Stimulated activated CD4-positive, alpha-beta T cell treated with anti-CD3 and anti-CD28 coated beads, Interleukin-12 subunit alpha, Interleukin-12 subunit beta, amount 100 ng/mL, for 24 hours (primary cell): ENCODE measurements at places on chromosomes 7 and 10.

DNA sequence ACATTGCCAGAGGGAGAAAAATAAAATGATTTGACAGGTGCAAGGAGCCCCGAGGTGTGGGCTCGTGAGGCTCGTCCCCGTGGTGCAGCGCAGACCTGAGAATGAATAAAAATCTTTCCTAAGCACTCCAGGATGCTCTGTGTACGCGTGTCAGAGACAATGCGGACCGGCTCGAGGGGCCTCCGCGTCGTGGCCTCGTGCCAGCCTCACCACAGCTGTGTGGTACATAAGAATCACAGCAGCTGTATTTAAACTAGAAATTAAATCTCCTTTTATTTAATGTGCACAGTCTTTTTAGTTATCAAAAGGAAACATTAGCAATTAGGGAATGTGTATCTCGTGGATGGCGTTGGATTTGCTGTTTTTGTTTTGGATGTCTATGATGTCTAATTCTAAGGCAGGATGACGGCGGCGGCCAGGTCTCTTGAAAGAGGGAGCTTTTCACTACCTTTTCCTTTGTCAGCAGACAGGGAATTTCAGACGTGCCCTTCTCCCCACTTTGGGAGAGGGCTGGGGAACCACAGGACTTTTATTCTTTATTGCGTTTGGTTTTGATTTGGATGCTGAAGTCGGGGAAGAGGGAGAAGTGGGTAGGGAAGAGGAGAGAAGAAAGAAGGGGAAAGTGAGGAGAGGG, 365.3 kb upstream of the SHH start:
- DNase-seq: no peak

DNA sequence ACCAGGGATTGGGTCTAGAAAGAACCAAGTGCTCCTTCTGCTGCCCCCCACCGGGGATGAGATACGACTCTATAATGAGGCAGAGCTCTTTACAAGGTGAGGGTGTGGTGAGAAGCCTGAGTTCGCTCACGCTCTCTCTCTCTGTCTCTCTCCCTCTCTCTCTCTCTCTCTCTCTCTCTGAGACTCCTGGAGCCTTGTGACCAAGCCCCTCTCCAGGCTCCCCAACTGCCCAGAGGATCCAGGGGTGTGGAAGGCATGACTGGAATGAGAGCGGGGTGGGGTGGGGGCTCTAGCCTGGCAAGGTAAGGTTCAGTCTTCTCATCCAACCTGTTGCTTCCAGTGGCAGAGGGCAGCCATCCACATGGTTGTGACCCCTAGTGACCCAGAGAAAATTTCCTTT, 3.1 kb upstream of the PTF1A start:
- no peak for DNase-seq

GRCh38 chr10:96576277-96576980, 10.4 kb downstream of the TM9SF3 start:
- DNase-seq: no peak

GRCh38 chr10:72883861-72884260, 9.7 kb upstream of the OIT3 start:
- no peak for DNase-seq

DNA sequence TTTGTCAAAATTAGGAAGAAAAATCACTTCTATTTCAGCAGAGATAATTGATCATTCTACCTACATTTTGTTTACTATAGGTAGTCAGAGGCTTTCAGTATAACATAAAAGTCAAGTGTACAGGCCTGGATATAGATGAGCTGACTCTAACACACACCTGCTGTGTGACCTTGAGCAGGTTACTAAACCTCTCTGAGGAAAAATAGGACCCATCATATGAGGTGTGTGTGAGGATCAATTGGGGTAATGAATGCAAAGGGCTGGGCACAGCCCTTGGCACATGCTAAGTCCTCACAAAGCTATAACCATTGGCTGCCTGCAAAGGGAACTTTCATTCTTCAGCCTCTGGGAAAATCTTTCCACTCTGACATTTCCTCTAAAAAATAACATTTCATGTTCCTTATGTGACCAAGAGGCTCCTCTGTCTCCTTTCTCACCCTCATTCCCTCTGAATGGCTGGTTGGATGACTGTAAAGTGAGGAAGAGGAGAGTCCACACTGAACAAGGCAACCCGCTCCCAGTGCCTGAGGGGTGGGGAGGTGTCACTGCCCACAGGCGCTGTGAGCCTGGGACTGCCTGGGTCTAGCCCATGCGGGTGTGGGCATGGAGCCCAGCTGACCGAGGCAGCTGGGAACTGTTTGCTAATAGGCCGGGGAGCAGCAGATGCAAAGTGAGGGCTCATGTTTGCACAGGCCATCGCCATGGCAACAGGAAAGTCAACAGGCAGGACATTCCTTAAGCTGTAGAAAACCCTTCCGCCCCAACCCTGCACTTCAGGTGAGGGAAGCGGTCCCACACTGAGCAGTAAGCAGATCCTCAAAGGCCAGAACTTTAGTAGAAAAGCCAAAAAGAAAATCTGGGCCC, 36.8 kb downstream of the MYOF start:
- DNase-seq: no peak

DNA sequence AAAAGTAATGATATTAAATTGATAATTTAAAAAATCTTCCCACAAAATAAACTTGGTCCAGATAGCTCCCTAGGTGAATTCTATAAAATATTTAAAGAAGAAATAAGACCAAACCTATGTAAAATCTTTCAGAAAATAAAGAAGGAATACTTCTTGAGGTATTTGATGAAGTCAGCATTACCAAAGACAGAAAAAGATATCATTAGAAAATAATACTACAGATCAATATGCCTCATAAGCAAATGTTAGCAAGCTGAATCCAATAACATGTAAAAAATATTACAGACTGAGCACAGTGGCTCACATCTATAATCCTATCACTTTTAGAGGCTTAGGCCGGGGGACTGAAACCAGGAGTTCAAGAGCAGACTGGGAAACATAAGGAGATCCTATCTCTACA, 30.0 kb downstream of the TMEM26 start:
- no peak for DNase-seq

DNA sequence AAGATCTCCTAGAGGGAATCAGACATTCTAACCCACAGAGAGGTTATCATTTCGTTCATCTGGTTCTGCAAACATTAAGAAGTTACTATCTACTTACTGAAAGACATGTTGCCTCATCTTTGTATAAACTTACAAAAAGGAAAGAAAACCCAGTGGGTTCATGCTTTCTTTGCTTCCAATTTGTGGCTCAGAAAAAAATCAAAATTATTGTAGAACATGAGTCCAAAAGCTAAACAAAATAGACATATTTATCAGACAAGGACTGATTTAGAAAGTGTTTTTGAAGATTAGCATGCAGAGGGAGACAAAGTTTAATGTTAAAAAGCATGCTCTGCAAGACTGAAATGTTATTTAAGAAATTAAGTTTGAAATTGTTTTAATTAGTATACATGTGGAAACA, 123.1 kb downstream of the MBL2 start:
- no peak for DNase-seq

- DNase-seq: no peak
These were observed 61.3 kb downstream of the DNAH11 start for GRCh38 chr7:21603972-21604749.

DNA sequence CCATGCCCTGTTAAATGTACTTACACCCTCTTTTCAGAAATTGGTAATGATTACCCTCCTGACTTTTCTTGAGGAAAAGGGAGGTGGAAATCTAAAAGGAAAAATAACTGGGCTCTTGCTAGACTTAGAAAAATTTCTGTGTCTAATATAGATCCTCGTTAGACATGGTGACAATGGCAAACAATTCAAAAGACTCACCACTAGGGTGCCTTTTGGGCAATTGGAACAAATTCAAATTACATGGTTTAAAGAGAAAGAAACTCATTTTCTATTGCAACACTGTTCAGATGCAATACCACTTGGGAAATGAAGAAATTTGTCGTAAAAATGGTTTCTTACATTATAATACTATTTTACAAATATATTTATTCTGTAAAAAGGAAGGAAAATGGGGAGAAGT, 950.1 kb downstream of the GRM8 start:
- no peak for DNase-seq

- DNase-seq: no peak
These were observed 4.7 kb upstream of the HGF start for GRCh38 chr7:81774551-81774950.

- no peak for DNase-seq
These were observed 148.1 kb upstream of the ZNF92 start for GRCh38 chr7:65225422-65226006.

DNA sequence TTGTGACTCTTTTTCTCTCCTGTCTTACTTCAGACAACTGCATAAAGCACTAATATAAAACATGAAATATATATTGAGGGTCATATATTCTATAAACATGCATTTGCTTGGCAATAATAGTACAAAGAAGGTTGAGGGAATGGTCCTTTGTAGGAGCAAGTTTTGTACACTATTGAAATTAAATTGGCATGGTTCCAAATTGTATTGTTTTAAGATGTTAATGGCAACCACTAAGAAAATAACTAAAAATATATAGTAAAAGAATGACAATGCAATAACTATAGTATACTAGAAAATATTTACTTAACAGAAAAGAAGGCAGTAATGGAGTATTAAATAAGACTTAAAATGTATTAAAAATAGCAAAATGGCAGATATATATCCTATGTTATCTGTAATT, 33.7 kb upstream of the KAT6B start:
- no peak for DNase-seq

GRCh38 chr7:5870311-5870710, 10.3 kb upstream of the OCM start:
- DNase-seq: no peak

DNA sequence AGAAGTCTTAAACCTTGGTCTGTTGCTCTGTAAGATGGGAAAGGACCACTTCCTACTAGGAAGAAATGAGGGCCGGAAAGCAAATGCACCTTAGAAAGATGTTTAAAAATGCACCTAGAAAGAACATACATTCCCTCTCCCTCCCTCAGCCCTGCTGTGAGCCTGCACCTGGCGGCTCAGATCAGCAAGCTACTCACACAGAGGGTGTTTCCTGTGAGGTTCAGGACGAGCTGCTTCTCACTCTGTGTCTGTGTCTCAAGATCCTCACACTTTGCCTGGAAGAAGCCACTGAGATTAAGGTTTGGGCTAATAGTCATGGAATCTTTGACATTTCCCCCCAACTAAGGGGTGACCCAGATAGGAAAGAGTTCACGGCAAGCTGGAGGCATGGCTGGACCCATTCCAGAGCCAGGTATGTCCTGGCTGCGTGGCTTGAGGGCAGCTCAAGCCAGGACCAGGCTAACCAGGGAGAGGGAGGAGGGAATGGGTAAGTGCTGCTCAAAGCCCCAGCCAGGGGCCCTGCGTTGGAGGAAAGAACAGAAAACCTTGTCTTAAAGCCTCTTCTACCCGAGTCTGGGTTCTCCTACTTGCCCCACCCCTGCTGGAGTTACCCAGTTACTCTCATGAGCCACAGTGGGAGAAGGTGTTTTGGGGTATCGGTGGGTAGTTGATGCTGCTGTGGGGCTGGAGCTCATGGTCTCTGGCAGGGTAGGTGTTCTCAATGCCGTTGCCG, 47.5 kb downstream of the PODXL start:
- no peak for DNase-seq

- DNase-seq: no peak
These were observed 146.3 kb upstream of the GPR26 start for GRCh38 chr10:123519861-123520260.

- no peak for DNase-seq
These were observed 97.0 kb downstream of the MICALL2 start for GRCh38 chr7:1362301-1362700.

GRCh38 chr7:4058158-4058557, 623.9 kb upstream of the FOXK1 start:
- no peak for DNase-seq

- DNase-seq: no peak
These were observed 809 bp downstream of the HOXA9 start for GRCh38 chr7:27164367-27165088.

DNA sequence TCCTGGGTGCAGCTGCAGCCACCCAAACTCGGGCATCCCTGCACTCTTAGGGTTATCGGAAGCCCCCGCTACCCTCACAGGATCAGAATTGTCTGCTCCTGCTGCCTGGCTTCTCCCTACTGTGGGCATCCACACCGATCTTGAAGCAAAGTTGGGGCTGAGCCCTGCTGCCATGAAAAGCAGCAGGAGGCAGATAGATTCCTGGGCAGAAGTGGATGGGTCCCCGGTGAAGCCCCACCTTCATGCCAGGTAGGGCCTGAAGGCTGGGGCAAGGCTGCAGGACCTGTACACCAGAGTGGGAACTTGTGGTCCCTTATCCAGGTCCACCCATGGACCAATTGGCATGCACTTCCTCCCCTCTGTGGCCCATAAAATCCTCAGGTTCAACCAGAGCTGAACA, 922.6 kb upstream of the KCND2 start:
- no peak for DNase-seq

GRCh38 chr10:114329634-114330365, 74.5 kb downstream of the AFAP1L2 start:
- DNase-seq: no peak

DNA sequence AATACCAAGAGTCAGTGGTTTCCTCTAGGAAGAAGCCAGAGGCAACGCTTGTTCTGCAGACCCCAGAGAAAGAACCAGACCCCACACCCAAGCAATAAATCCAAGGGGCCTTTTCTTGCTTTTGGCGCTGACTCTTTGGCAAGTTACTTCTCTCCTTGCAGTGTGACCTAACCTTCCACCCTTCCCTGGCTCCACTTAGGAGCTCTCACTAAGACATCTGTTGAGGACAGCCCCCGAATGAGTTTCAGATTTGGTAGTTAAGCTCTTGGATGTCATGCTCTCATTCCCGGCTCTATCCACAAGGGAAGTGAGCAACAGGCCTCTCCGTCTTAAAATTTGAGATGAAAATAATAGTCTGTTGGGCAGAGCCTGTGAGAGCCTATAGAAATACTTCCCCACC, 50.6 kb upstream of the FAM204A start:
- DNase-seq: no peak

DNA sequence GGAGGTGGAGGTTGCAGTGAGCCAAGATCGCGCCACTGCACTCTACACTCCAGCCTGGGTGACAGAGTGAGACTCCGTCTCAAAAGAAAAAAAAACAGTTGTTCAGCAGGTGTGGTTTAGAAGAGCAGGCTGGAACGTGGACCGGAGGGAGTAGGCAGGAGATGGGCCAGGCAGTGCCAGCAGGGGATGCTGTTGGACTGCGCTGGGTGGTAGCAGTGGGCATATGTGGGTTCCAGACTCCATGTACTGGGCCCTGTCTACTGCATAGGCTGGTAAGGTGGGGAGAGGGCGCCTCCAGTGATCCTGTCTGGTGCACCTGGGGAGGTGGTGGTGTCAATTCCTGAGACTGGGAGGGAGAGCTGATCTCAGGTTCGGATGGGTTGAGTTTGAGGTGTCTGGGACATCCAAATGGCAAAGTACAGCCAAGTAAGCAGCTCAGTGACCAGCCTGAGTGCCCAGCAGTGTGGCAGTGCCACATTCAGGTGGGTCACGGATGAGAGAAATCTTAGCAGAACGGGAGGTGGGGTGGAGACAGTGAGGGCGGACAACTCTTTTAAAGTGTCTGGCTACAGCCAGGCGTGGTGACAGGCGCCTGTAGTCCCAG, 25.9 kb downstream of the SFXN4 start:
- DNase-seq: peak; percentile 19
